ENCODE measurements at places on chromosomes 3 and 15.

DNA sequence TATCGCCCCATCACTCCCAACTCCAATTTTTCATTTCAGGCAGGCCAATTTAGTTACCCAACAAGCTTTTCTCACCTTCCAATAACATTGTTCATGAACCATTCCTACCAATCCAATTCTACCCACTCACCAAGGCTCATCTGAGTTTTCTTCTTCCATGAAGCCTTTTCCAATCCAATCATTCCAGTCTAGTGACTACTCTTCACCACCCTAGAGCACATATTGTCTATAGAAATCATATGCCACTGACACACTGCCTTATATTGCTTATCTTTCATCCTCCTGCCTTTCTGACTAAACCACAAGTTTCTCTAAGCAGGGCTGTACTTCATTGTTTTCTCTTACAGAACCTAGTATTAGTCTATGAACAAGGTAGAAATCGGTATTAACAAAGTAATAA lies 11.4 kb downstream of the CCDC14 start:
- DNase-seq, result no peak

- no peak for DNase-seq
Measured at GRCh38 chr15:52417521-52417920, 111.2 kb downstream of the MYO5A start.

GRCh38 chr3:194766845-194767244 lies 81.2 kb downstream of the FAM43A start:
- no peak for DNase-seq

DNA sequence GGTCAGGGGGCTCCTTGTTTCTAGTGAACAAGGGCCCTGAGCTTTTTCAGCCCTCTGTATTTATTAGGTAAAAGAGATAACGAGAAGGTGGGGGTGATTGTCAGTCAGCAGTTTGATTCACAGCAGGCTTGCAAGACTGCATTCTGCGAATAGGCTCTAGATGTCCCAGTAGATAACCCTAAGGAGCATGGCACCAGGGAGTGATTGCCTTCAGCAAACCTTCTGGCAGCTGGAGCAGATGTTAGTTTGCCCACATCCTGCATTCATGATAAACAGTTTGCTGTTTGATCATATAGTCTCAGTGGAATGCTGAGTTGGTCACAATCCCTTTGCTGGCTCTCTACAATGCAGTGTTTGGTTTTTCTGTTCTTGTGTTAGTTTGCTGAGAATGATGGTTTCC lies 161.3 kb upstream of the GADL1 start:
- DNase-seq, result no peak

DNA sequence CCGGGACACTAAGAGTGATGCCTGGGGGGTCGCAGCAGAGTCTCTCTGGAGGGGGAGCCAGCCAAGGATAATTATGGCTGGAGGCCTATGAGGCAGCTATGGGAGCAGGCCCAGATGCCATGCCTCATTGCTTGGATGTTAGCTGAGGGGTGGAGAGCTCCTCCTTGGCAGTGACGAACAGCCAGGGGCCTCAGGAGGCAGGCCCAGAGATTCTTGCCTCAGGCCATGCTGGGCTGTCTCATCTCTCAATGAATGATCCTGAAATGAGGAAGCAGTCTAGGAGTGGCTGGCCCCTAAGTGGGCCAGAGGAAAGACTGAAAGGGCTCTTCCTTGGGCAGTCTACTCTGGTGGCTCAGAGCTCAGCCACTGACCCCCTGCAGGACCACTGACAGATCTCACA lies 21.3 kb downstream of the KIF9 start:
- no peak for DNase-seq

DNA sequence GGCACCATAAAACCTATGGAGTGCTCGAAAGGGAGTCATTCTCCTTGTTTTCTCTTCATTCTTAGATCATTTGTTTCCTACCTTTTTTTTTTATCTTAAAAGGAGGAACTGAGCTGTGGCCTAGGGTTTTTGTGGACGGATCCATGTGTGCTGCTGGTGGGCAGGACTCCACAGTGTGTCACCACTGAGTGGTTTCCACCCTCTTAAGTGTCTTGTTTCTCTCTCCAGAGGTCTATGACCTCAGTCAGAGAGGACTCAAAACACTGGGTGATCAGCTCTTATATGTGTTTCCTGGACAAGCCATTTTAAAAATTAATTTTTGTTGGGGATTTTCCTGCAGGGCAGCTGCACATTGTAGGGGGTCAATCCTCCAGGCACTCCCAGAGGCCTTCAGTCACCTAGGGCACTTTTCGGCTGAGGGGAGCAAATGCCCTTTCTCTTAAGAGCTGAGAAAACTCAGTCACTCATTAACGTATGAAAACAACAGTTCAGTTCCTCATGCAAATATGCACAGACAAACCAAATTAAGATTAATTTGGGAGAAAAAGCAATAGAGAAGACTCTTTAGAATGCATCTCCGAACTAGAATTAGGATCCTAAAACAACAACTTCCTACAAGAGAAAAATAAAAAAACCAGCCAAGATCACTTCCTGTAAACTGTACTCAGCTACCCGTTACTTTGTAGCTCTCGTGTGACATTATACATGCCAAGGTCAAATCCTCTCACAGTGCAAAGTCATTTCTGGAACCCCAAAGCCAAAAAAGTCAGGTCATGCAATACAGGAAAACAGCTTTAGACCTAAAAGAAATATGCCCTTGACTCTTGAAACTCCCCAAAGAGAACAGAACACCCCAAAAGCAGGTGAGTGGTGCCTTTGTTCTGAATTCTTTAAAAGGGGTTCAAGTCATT lies 27.6 kb upstream of the FAM3D start:
- DNase-seq, result no peak

GRCh38 chr3:172154768-172155664 lies 115.6 kb downstream of the FNDC3B start:
- no peak for DNase-seq

DNA sequence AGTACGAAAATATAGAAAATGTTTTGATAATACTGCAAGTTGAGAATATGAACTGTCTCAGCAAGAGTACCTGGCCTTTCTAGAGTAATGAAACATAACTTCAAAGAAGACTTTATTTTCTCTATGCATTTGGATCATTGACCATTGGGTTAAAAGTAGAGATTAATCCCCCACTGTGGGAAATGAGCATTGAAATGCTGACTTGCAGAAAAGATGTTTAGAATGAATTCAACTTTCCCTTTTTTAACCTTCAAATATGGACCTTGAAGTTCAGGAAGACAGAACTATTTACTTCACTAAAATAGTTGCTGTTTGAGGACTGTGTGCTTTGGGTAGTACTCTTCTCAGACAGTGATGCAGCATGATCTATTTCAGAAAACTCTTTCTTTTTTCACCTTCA lies 75.7 kb downstream of the NLGN1 start:
- DNase-seq, result no peak

DNA sequence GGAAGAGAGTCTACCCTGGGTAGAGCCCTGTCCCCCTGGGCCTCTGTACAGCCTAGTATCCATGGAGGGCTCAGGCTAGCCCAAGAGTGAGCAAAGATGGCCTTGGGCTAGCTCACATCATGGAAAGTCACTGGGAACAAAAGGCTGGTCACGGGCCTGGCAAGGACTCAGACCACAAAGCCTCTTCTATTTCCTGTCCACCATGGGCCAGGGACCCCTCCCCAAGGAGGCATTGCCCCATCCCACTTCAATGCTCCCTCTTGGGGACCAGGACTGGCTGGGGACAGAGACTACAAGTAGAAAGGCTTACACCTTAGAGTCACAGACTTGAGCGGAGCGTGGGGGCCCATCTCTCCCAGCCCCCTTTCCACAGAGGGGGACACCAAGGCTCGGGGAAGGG lies 16.9 kb downstream of the DUSP7 start:
- no peak for DNase-seq

DNA sequence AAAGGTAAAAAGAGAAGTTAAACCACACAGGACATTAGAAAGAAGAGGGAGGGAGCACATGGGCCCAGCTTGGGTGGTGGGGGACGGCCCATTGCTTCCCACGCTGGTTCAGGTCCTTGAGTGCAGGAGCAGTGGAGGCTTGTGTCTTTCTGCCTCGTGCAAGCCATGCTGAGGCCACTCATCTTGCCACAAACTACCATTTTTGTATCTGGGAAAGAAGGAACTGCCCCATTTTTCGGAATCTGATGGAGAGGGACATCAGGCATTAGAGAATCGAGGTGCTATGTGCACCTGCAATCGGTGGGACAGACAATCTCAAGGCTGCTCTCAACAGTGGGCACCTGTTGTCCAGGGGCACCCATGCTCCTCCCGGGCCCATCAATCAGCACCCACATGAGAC lies 234.5 kb downstream of the KLF13 start:
- DNase-seq, result no peak

DNA sequence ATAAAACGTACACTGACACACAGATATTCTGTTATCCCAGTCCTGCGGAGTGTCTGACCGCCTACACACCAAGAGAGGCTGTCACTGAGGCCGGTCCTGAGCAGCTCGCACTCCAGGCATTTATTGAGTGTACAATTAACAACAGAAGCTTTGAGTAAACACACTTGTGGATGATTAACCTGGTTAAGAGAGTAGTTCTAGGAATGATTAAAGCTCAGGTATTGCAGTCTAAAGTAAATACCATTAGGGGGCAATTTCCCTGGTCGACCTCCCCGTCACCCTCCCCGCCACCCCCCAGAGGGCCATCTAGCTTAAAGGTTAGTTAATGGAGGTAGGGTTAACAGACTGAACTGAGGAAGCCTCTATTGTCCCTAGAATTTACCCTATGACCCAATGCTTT lies 1278.5 kb downstream of the NSUN3 start:
- no peak for DNase-seq

GRCh38 chr15:96344060-96344705 lies 13.7 kb downstream of the NR2F2 start:
- no peak for DNase-seq

GRCh38 chr3:65126527-65127410 lies 439.0 kb upstream of the ADAMTS9 start:
- no peak for DNase-seq
